ENCODE measurements at places on chromosomes 7 and 10.

DNA sequence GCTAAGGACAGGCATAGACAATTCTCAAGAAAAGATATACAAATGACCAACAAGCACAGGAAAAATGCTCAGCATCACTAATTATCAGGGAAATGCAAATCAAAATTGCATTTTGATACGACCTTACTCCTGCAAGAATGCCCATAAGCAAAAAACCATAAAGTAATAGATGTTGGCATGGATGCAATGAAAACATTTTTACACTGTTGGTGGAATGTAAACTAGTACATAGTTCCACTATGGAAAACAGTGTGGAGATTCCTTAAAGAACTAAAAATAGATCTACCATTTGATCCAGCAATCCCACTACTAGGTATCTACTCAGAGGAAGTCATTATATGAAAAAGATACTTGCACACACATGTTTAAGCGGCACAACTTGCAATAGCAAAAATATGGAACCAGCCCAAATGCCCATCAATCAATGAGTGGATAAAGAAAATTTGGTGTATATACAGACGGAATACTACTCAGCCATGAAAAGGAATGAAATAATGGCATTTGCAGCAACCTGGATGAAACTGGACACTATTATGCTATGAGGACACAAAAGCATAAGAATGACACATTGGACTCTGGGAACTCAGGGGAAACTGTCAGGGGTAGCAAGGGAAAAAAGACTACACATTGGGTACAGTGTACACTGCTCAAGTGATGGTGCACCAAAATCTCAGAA lies 59.3 kb downstream of the DGKI start:
- DNase-seq = no peak

DNA sequence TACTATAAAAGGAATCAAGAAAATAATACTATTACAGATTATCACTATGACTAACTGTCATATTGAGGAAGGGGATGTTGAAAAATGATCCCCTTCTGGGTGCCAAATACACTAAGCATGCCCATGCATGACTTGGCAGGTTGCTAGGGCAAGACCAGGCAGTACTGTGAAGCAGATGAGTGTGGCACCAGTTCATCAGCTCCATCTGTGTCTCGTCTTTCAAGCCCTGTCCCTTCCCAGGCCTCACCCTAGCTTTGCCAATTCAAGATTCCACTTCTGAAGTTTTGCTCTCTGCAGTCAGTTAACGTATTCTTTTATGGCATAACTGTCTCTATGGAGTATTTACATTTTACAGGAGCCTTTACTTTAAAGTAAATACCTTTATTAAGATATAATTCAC lies 135.6 kb upstream of the HPS1 start:
- no peak for DNase-seq

GRCh38 chr7:85750454-85750949 lies 563.6 kb upstream of the SEMA3D start:
- DNase-seq = peak; percentile 6

GRCh38 chr7:150970424-150970823 lies 7.7 kb downstream of the KCNH2 start:
- DNase-seq = no peak

DNA sequence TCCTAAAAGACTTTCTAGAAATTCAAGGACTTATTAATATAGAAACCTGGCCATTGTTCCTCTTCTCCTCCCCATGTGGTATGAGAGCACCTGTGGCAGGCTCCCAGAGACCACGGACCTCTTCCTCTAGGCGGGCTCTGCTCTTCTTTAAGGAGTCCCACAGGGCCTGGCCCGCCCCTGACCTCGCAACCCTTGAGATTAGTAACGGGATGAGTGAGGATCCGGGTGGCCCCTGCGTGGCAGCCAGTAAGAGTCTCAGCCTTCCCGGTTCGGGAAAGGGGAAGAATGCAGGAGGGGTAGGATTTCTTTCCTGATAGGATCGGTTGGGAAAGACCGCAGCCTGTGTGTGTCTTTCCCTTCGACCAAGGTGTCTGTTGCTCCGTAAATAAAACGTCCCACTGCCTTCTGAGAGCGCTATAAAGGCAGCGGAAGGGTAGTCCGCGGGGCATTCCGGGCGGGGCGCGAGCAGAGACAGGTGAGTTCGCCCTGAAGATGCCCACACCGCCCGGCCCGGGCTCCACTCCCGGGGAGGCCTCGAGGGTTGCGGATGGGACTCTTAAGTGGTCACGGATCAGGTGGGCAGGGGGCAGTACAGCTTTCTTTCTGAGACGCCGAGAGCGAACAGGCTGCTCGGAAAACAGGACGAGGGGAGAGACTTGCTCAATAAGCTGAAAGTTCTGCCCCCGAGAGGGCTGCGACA lies at the start of gene SLC26A4:
TSS of gene SLC26A4 (plus strand) at position 448 of the 700 bp plus-strand sequence. CDS start 814 bp downstream, outside the sequence.
- no peak for DNase-seq

DNA sequence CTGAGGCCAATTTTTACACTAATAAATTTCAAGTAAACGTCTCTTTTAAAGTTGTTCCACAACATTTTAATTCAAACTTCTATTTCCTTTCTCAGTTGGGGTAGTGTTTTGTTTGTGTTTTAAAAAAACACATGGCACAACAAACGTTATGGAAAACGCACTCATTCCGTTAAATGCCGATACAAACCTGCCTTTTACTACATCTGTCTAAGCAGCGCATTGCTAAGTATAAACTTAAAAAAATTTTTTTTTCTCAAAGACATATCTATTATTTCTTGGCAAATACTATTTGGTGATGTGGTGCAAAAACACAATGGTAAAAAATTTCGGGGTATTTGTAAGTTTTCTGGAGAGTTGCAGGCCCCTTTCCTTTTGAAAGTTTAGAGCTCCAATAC lies 1.4 kb downstream of the SKIDA1 start:
- DNase-seq = no peak

- no peak for DNase-seq
Observed at GRCh38 chr7:151767557-151767956, 109.4 kb downstream of the PRKAG2 start.

- no peak for DNase-seq
Observed at GRCh38 chr7:78198756-78199155, 400.2 kb downstream of the PHTF2 start.

GRCh38 chr10:90443342-90443741 lies 414.5 kb downstream of the HTR7 start:
- DNase-seq = no peak

GRCh38 chr7:73871163-73872011 lies 10.4 kb downstream of the TMEM270 start:
- DNase-seq = no peak

GRCh38 chr10:62830679-62831078 lies 14.5 kb upstream of the EGR2 start:
- no peak for DNase-seq

- DNase-seq = no peak
Observed at GRCh38 chr10:43160046-43160920, 22.0 kb downstream of the CSGALNACT2 start.

DNA sequence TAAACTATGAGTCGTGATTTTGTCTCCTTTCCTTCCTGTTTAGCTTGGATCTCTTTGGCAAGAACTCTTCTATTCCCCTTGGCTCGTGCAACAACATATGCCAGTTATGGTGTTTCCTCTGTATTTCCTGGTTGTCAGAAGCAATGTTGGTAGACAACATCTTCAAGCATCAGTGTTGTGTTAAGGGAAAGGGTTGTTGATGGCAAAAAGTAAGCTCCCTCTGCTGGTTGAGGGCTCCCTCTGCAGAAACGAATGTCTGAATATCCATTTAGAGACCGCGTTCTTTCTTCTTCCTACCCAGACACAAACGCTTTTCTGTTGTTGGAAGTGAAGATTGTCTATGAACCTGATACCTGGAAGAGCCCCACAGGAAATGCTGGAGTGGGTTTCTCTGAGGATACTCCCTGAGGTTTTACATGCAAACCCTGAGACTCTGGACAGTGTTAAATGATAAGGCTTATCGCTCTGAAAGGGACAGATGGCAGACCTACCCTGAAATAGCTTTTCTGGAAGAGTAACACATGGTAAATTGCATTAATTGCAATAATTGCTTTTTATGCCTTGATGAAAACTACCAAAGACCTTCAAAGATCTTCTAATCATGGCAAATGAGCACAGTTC lies 23.5 kb upstream of the C1QL3 start:
- DNase-seq = no peak

DNA sequence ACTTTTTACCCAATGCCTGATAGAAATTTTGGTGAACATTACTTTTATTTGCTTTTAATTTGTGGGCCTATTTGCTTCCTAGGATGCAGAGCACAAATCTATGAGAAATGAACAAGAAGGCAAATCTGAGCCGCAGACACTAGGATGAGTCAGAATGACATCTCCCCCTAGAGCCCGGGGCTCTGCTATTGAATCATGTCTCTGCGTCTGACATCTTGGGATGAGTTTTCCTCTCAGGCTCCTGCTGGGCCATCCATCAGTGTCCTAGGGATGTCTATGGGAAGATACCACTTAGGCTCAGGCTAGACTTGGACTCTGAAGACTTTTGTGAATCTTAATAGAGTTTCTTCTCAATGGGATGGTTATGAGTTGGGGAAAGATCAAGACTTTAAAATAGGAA lies 157.3 kb upstream of the MTPN start:
- no peak for DNase-seq

- DNase-seq = no peak
Observed at GRCh38 chr10:62694537-62695126, 109.9 kb upstream of the ADO start.

GRCh38 chr10:58023341-58024073 lies 244.2 kb downstream of the IPMK start:
- DNase-seq = peak; percentile 0

GRCh38 chr7:20839987-20840386 lies 53.3 kb upstream of the SP8 start:
- no peak for DNase-seq

DNA sequence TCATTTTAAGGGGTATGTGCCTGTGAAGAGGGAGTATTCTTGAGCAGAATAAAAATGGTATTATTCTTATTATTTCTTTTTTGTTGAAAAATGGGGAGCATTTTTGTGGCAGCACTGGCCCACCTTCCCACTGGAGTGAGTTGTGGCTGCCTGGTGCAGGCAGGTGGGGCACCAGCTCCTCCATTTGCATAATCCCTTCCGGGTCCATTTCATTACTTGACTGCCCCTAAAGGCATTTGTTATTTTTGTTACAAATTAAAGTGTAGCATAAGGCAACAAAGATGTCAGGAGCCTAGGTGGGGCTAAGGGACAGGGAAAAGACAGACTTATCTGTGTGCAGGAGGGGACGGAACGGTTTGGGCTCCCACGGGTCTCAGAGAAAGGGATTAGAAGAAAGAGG lies 26.8 kb downstream of the GOLGA7B start:
- no peak for DNase-seq

GRCh38 chr10:96890580-96890979 lies 58.5 kb downstream of the LCOR start:
- DNase-seq = no peak

GRCh38 chr7:142722248-142722794 lies 27.0 kb upstream of the PRSS1 start:
- DNase-seq = no peak

GRCh38 chr7:73892003-73892999 lies 31.3 kb downstream of the TMEM270 start:
- DNase-seq = peak; percentile 39

- DNase-seq = no peak
Observed at GRCh38 chr10:101136708-101137121, 5.6 kb downstream of the TLX1 start.

DNA sequence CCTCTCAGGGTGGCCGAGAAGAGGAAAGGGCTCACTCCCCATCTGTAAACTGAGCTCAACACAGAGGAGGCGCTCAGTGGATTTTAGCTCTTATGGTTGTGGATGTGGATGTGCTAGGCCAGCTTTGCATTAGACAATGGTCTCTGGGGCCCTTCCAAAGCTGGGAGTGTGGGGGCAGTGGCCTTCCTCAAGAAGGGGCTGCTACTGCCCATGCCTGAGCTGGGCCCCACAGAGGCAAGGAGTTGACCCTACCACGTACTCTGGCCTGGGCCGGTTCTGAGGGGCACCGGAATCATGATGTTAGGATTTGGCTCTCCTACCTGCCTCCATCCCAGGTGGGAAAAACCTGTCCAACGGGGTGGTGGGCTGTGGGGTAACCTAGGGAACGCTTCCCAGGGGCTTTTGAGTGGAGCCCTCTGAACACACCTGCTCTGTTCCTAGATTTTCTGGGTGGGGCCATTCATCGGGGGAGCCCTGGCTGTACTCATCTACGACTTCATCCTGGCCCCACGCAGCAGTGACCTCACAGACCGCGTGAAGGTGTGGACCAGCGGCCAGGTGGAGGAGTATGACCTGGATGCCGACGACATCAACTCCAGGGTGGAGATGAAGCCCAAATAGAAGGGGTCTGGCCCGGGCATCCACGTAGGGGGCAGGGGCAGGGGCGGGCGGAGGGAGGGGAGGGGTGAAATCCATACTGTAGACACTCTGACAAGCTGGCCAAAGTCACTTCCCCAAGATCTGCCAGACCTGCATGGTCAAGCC lies 11.5 kb downstream of the AQP1 start:
- DNase-seq = no peak

DNA sequence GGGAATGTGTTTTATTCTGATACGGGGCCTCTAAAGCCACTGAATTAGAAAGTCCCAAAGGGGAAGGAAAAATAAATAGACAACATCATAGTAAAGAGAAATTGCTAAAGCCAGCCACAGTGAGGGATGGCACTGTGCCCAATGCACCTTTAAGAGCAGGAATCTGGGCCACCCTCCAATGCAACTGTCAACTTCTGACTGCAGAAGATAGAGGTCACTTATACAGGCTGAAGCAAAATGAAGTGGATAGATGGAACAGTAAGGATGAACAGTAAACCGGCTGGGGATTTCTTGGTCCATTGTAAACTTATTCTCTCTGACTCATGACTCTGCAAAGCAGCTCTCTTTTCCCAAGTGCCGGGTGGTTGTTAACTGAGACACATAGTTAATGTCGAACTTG lies 54.0 kb upstream of the KCNIP2 start:
- DNase-seq = no peak

DNA sequence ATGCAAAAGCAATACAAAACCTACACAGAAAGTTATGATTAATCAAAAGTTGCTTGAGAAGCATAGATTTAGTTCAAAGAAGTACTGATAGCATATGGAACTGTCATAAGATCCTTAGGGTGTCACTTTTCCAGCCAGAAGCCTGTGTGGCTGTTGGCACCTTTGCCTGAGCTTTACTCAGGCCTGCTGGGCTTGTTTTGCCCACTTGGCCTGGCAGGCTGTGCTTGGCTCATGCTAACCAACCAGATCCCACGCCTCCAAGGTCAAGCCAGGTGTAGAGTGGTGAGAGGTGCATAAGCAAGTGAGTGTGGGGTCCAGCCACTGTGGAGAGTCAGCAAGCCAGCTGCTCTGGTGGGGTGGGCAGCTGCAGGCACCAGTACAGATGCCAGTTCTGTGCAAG lies 12.0 kb upstream of the LIPA start:
- no peak for DNase-seq

GRCh38 chr10:68158031-68158430 lies 48.7 kb downstream of the MYPN start:
- DNase-seq = no peak

- no peak for DNase-seq
Observed at GRCh38 chr10:72034761-72035160, 53.6 kb downstream of the SPOCK2 start.

GRCh38 chr7:101225650-101226049 lies 7.7 kb downstream of the ZNHIT1 start:
- DNase-seq = no peak

GRCh38 chr10:21508706-21509331 lies 16.7 kb downstream of the SKIDA1 start:
- DNase-seq = no peak
